ENCODE measurements at places on chromosomes 5 and 9.

GRCh38 chr5:132465059-132465707, 25.4 kb downstream of the IRF1 start:
- H3K27ac ChIP-seq = no peak overlapping the region
- no peaks in the 10 kb centered on the region for H3K36me3 ChIP-seq
- peaks cover 7% of the 10 kb centered on the region for H3K27me3 ChIP-seq

- peaks cover 49% of the 10 kb centered on the region for H3K4me1 ChIP-seq
- no peak overlapping the region for H3K4me3 ChIP-seq
- peaks cover 7% of the 10 kb centered on the region for H3K36me3 ChIP-seq
- H3K27ac ChIP-seq = no peak overlapping the region
- no peaks in the 10 kb centered on the region for H3K27me3 ChIP-seq
Observed at GRCh38 chr5:67203701-67204074, 7.1 kb upstream of the CD180 start.

GRCh38 chr5:126965487-126965886, 64.9 kb downstream of the MARCHF3 start:
- peaks cover 2% of the 10 kb centered on the region for H3K4me1 ChIP-seq
- no peak overlapping the region for H3K27ac ChIP-seq
- peaks cover 8% of the 10 kb centered on the region for H3K27me3 ChIP-seq
- no peak for DNase-seq
- H3K36me3 ChIP-seq = no peaks in the 10 kb centered on the region

DNA sequence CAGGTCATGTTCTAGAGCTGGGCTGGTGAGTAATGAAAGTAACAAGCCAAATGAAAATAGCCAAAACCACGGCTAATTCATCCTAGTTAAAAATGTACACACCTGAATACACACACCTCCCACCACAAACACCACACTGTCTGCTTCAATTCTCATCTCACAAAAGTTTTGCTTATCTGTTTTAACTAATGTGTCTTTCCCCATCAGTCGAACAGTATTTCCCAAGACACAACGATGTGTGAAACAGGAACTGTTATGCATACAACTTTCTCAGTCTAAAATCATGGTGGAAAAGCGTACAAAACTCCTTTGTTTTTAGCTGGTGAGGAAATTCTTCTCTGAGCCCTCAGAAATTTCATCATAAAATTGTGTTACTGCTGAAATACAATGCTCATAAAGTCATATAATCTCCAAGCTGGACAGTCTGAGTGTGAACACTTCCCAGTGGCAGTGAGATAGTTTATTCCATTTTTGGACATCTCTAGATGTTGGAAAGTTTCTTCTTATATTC, 242.4 kb downstream of the EFNA5 start:
- no peaks in the 10 kb centered on the region for H3K4me1 ChIP-seq
- no peaks in the 10 kb centered on the region for H3K27me3 ChIP-seq
- no peak overlapping the region for H3K27ac ChIP-seq
- H3K4me3 ChIP-seq = no peak overlapping the region

DNA sequence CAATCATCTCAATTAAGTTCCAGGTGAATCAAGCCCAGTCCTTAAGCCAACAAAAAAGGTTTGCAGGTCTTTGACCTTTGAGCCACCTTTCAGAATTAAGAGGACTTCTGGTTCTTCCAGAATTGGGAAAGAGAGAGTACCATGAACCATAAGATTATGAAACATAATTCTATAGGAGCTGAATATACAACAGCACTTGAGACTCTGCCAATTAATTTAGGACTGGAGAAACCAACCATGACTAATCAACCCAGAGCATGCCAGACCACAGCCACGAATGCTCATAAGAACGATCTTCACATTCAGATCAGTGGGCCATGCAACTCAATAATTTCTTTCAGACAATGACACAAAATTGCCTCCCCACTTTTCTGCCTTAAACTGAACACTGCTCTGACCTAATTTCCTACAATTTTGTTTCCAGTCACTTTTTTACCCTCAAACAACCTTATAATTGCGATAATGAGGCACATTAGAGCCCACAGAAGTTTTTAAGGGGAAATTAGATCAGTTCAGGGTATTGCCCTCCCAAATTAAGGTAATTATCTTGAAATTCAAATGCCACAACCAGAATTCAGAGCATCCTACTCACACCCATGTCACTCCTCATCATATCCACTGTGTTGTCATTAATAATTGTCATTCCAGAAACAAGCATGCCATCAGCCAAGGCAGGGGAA, 213.4 kb downstream of the ATPSCKMT start:
- peaks cover 3% of the 10 kb centered on the region for H3K27me3 ChIP-seq
- peaks cover 10% of the 10 kb centered on the region for H3K4me1 ChIP-seq
- H3K36me3 ChIP-seq = no peaks in the 10 kb centered on the region
- H3K27ac ChIP-seq = no peak overlapping the region

- peaks cover 8% of the 10 kb centered on the region for H3K27me3 ChIP-seq
- no peaks in the 10 kb centered on the region for H3K36me3 ChIP-seq
- no peaks in the 10 kb centered on the region for H3K4me1 ChIP-seq
- H3K4me3 ChIP-seq = no peak overlapping the region
Observed at GRCh38 chr5:6246820-6247437, 131.4 kb downstream of the MED10 start.

- H3K4me1 ChIP-seq = peaks cover 42% of the 10 kb centered on the region
- peaks cover 9% of the 10 kb centered on the region for H3K36me3 ChIP-seq
- H3K4me3 ChIP-seq = no peak overlapping the region
- peaks cover 12% of the 10 kb centered on the region for H3K27me3 ChIP-seq
- no peak for DNase-seq
Observed at GRCh38 chr5:953535-954449, 54.8 kb upstream of the NKD2 start.

DNA sequence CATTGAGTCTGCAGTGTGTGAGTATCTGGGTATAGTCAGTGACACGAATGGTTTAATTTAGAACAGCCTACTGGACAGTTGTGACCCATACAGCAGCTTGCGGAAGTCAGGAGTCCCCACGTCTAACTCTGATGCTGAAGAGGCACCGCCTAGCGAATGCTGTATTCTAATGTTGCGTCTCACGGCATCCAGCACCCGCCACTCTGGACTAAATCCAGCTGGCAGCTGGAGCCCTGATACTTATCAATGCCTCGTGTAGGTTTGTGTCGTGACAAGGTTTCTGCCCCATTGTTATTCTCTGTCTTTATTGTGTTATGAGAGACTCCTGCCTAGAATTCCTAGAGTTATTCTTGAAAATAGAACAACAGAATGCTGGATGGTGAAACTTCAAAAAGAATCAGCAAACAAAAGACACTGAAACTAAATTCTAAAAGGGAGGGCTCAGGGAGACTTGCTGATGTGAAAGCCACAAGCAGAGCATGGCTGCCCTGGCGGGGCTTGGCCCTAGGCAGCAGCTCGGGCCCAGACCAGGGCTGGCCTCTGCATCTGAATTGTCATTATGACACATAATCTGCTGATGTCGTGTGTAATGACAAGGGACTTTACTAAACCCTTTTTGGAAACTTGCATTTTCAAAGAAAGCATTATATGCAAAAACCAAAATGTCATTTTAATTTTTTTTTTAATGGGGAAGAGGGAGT, 123.5 kb upstream of the ICE1 start:
- H3K36me3 ChIP-seq = peaks cover 5% of the 10 kb centered on the region
- peaks cover 19% of the 10 kb centered on the region for H3K27me3 ChIP-seq
- no peak for DNase-seq

GRCh38 chr5:141692919-141693725, 11.1 kb upstream of the ARAP3 start:
- H3K4me1 ChIP-seq = peaks cover 24% of the 10 kb centered on the region
- H3K4me3 ChIP-seq = peak overlapping the region; percentile 76
- DNase-seq = no peak
- no peaks in the 10 kb centered on the region for H3K36me3 ChIP-seq
- peaks cover 68% of the 10 kb centered on the region for H3K27me3 ChIP-seq

- no peak for DNase-seq
- peaks cover 16% of the 10 kb centered on the region for H3K36me3 ChIP-seq
- no peak overlapping the region for H3K27ac ChIP-seq
- no peak overlapping the region for H3K4me3 ChIP-seq
Observed at GRCh38 chr9:112810696-112811490, 60.3 kb downstream of the SNX30 start.

DNA sequence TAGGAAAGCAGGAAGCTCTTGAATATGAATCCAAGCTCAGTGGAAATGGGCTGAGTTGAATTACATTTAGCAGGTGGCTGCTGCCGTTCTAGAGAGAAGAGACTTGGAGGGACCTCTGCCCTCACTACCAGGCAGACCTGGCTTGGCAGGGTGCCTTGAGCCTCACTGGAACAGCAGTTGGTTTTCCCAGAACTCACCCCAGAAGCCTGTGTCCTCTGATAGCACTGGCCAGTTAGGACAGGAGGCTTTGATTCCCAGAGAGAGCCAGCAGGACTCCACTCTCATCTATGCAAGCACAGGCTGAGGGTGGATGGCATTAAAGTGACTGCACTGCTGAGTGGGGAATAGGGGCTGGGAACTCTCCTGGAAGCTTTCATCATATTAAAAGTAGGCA, 54.8 kb downstream of the PWWP2A start:
- H3K27me3 ChIP-seq = no peaks in the 10 kb centered on the region
- no peak for DNase-seq
- no peak overlapping the region for H3K4me3 ChIP-seq
- peaks cover 32% of the 10 kb centered on the region for H3K36me3 ChIP-seq
- H3K27ac ChIP-seq = peak overlapping the region; percentile 40

GRCh38 chr9:122875523-122875922, 29.6 kb downstream of the RC3H2 start:
- H3K4me3 ChIP-seq = no peak overlapping the region
- H3K36me3 ChIP-seq = peaks cover 81% of the 10 kb centered on the region
- H3K27me3 ChIP-seq = no peaks in the 10 kb centered on the region

DNA sequence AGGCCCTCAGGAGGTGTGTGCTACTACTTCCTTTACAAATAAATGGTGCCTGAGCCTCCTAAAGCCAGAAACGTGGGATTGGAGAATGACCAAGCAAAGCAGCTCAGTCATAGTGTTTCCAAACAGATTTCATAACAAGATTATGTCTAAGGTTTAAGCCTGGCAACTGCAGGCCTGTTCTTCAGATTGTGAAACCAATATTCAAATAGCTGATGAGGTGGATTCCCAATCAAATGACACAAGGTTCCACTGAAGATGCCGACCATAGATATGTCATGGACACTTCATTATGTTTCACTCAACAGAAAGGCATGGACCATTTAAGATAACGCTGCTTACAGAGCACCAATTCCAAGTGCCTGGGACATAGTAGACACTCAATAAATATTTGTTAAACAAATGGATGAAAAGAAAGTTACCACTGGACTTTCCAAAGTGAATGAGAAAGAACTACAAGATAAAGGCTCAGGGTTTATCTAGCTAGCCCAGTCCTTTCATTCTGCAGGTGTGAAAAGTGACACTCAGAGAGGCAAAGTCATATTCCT, 189.5 kb downstream of the ACTL7B start:
- no peak for DNase-seq
- no peak overlapping the region for H3K4me3 ChIP-seq

DNA sequence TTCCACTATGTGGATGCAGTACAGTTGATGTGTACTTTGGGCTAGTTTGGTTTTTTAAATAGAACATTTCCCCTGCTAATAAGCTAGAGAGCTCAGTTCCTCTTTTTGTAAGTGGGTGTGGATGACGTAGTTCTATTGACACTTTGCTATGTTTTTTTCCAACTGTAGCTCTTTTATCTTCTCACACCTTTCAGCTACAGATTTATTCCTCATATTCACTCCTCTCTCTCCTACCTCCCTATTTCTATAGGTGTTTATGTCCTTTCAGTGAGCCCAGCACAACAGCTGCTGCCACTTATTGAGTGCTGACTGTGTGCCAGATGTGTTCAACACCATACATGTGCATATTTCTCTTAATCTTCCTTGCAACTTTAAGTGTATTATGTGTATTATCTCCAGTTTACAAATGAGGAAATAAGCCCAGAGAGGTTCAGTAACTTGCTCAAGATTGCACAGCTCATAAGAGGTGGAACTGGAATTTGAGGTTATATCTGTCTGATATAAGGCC, 215.7 kb downstream of the SEMA6A start:
- DNase-seq = no peak
- no peak overlapping the region for H3K4me3 ChIP-seq
- H3K27me3 ChIP-seq = peaks cover 18% of the 10 kb centered on the region
- no peaks in the 10 kb centered on the region for H3K4me1 ChIP-seq
- peaks cover 23% of the 10 kb centered on the region for H3K36me3 ChIP-seq
- no peak overlapping the region for H3K27ac ChIP-seq

- no peaks in the 10 kb centered on the region for H3K4me1 ChIP-seq
- H3K27ac ChIP-seq = no peak overlapping the region
Observed at GRCh38 chr5:28810751-28811136, 1772.4 kb upstream of the CDH9 start.

DNA sequence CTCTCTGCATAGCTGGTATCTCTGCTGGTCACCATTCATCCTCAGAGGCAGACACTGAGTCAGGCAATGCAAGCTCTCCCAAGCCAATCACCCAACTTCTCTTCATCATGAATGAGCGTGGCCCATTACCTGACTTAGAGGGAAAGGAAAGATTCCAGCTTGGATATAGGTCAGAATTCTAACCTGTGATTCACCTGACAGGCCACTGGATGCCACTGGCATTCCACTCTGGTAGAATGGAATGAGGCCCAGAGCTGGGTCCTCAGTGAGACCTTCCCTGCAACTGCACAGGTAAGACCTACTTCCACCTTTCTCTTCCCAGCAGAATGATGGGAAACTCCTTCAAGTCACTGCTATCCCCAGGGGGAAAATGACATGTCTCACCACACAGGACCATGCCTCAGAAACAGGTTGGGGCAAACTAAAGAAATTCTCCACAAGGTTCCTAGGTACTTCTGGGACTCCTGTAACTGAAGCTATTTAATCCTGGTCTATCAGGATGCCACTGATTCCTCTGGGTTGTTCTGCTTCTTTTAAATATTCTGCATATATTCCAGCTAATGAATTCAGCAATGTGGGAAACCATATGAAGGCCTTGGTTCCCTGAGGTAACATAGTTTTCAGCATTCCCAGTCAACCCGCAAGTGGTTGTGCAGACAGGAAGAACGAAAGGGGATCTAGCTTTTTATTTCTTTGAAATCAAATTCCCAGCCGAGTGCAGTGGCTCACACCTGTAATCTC, 62.0 kb downstream of the SUSD1 start:
- no peak overlapping the region for H3K27ac ChIP-seq
- peaks cover 16% of the 10 kb centered on the region for H3K36me3 ChIP-seq
- no peaks in the 10 kb centered on the region for H3K27me3 ChIP-seq
- DNase-seq = no peak

GRCh38 chr5:69042915-69043654, 50.7 kb upstream of the SLC30A5 start:
- peaks cover 16% of the 10 kb centered on the region for H3K4me1 ChIP-seq
- peak overlapping the region; percentile 76 for H3K4me3 ChIP-seq
- H3K27ac ChIP-seq = no peak overlapping the region

DNA sequence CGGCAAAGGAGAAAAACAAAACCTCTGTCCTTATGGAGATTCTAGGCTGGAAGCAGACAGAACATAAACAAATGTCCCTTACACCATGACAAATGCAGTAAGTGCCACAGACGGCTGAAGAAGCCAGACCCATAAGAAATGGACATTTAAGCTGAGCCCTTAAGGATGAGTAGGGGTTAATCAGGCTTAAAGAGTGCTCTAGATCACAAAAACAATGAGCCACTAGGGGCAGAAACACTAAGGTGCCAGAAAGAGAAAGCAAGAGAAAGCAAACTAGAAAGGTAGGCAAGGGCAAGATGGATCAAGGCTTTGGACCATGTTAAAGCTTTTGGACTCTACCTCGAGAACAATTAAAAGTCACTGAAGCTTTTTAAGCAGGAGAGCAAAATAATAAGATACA, 326.9 kb upstream of the WWC1 start:
- peaks cover 4% of the 10 kb centered on the region for H3K36me3 ChIP-seq
- peaks cover 51% of the 10 kb centered on the region for H3K4me1 ChIP-seq
- peak overlapping the region; percentile 86 for H3K27ac ChIP-seq
- no peak overlapping the region for H3K4me3 ChIP-seq
- H3K27me3 ChIP-seq = peaks cover 2% of the 10 kb centered on the region
- DNase-seq = no peak

Measured in nephron progenitor cell (in vitro differentiated cells).